ENCODE measurements at places on chromosomes 4 and X.

DNA sequence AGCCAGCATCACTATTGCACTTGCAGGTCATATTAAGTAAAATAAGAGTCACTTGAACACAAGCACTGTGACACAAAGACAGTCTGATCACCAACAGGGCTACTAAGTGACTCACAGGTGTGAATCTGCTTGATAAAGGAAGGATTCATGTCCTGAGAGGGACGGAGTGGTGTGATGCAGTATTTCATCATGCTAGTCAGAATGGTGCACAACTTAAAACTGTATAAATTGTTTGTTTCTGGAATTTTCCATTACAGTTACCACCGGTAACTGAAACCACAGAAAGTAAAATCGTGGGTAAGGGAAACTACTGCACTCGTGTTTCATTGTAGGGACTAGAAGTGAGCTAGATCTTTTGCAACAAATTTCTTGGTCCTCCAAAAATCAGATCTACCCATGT, 109.7 kb downstream of the ELOVL6 start:
- DNase-seq: no peak

GRCh38 chr4:71604785-71605184, 179.1 kb downstream of the GC start:
- peak; percentile 76 for DNase-seq

DNA sequence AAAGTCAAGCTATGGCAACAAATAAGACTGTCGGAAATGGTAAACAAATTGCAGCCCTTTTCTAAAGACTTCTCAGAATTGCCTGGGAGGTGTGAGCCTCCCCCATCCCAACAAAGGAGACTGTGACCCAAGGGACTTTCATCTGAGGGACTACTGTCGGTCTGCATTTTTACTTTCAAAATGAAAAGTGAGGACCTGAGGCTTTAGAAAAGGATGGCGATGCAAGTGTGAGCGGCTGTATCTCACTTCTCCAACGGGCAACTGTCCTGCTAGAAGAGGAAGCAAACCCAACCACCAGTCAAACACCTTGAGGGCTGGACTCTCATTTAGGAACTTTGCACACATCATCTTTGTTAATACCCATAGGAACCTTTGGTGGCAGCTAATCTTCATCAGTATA, 62.6 kb upstream of the CLNK start:
- no peak for DNase-seq

DNA sequence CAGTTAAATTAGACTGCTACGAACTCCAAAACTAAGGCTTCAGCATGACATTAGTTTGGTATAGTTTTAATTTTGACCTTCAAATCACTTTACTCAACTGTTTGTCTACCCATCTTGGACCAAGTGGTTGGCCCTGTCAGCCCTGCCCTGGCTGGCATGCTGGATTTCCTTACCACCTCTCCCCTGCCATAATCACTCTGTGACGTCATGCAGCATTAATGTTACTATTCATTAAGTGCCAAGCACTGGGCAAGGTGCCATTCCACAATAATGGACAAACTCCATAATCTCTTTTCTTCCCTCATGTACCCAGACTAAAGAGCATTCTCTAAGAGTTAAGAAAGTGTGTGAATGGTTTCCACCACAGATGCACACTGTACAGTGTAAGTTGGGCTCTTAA, 277.0 kb upstream of the INTU start:
- DNase-seq: no peak

DNA sequence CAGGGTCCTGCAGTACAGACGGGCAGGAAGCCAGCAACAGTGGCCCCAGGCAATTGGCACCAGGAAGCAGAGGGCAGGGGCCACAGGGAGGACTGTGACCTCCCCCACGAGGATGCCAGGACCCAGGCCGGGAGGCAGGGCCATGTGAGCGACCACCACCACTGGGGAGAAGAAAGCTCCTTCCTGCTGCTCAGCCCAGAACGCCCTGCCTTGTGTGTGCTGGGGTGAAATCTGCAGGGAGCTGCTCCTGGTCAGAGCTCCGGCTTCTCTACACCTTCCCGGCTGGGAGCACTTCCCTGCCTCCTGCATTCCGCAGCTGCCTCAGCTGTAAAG, 100.4 kb downstream of the HMX1 start:
- no peak for DNase-seq

DNA sequence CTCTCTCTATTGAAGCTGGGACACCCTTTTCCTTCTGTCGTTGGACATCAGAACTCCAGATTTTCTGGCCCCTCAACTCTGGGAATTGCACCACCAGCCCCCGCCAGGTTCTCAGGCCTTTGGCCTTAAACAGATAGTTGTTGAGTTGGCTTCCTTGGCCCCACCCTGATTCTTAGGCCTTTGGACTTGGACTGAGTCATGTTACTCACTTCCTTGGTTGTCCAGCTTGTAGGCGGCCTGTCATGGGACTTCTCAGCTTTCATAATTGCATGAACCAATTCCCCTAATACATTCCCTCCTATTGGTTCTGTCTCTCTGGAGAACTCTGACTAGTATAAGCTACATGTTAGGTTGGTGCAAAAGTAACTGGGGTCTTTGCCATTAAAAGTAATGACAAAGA, 195.7 kb downstream of the GPAT3 start:
- peak; percentile 18 for DNase-seq

DNA sequence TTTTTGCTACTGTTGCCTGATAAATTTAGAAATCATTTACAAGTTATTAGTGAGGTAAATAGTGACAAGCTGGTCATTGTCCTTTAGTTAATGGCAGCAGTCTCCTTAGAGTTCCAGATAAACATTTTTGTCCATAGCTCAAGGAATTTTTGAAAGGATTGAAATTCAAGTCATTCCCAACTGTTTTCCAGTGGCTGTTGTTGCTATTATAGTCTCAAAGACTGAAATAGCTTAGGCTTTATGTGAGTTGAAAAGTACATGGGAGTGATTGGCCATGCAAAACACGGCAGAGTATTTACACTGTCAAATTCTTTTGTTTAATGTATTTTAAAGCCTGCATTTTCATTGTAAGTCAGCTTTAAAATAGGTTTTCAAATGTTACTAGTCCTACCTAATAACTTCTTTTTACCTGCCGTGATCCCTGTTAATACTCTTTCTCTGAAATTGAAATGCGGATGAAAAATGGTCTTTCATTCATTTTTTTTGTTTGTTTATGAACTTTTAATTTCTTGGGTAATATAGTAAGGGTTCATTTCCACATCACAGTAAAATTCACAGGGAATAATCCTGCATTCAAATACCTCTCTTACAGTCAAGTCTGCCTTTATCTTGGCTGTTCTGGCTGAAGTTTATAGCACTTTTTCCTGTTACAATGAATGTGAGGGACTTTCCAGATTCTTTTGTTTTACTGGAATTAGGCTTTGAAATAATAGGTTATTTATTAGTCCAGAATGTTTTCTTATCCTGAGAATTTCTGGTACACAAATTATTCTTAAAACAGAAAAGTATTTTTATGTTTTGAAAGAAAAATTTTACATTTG, 85.1 kb downstream of the PDLIM5 start:
- no peak for DNase-seq

DNA sequence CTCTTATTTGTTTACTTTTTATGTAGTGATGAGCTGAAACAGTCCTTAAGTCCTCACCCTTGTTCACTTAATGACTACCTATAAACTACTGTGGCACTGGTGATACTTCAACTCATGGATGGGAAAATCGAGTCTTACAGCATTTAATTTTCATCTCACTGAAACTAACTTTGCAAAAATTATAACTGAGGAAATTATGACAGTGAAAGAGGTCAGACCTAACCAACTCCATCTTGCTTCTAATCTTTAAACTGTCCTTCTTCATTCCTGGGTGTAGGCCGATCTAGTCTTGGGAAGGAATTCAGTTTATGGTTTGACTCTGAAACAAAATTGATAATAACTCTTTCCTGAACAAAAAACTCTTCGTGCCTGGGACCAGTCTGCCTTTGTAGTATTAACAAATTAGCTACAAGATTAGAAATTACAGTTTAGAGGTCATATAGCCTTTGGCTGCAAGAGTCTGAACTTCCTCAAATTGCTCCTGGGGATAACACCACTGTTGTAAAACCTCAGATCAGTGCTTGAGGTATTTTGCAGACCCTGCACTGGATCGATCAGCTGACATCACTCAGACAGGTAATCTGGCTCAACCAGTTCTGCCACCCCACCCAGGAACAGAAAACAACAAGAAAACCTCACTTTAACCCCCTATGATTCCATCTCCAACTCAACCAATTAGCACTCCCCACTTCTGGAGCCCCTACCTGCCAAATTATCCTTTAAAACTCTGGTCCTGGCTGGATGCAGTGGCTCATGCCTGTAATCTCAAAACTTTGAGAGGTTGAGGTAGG, 995.7 kb upstream of the PRKX start:
- no peak for DNase-seq

- DNase-seq: no peak
Observed at GRCh38 chr4:167492007-167492406, 257.7 kb upstream of the SPOCK3 start.

GRCh38 chr4:150001815-150002214, 76.4 kb upstream of the DCLK2 start:
- DNase-seq: no peak

DNA sequence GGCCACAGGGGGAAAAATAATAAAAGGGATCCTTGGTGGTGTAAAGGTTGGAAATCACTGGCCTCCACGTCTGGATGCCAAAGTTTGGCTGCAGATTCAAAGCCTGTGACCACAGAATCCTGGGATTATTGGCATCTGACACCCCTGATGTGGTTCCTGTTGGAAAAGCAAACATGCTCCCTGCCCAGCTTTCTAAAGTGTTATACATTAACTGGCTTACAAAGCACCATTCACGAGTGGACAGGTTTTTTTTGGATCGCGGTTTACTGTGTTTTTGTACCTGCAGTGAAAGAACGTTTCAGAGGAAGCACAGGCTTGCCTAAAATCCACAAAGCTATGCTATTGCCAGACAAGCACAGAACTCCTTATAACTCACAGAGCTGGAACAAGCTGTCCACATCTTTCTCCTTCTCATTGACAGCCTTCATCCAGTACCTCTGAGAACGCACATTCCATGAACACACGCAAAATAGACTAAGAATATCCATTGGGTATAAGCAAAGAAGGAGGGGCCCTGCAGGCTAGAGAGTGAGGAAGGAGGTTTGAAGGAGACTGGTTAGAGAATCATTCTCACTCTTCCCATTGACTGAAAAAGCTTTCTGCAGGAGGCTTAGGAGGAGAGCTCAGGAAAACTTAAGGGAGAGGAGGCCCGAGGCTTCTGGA, 14.5 kb upstream of the CAPN6 start:
- no peak for DNase-seq

Measured in MV-4-11 (cell line).